ENCODE measurements at places on chromosomes 16 and 17.

GRCh38 chr17:59698143-59698542 is 9.1 kb downstream of the PTRH2 start:
- DNase-seq, result no peak

DNA sequence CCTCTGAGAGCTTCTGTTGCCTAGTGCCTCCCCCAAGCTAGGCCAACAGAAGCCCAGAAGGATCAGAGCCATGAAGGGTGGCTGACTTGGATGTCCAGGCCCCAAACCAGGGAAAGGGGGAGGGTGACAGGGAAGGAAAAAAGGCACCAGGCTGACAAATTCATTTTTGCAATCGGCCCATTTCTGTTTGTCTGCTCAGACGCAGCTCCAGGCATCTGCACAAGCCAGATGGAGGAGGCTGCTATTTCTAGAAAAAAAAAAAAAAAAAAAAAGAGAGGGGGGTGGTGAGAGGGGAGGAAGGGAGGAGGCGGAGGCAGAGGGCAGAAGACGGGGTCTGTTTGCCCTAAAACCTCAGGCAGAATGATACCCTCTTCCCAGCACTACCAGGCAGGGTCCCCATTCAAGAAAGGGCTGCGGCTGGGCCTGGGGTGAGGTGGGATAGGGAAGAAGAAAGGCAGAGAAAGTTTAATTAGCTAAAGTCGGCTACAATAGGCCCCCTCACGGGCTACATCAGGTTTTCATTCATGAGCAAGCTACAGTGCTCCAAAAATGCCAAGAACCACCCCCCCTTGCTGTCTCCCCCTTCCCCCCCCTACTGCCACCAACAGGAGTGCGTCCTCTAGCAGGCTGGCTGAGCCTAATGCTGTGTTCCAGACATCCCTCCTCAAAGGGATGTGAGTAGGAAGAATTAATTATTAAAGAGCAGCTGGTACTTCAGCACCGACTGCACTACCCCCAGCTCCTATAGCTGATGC is 2.4 kb downstream of the HDAC5 start:
- DNase-seq, result no peak

GRCh38 chr17:72575542-72576233 is 454.9 kb downstream of the SOX9 start:
- DNase-seq, result no peak

DNA sequence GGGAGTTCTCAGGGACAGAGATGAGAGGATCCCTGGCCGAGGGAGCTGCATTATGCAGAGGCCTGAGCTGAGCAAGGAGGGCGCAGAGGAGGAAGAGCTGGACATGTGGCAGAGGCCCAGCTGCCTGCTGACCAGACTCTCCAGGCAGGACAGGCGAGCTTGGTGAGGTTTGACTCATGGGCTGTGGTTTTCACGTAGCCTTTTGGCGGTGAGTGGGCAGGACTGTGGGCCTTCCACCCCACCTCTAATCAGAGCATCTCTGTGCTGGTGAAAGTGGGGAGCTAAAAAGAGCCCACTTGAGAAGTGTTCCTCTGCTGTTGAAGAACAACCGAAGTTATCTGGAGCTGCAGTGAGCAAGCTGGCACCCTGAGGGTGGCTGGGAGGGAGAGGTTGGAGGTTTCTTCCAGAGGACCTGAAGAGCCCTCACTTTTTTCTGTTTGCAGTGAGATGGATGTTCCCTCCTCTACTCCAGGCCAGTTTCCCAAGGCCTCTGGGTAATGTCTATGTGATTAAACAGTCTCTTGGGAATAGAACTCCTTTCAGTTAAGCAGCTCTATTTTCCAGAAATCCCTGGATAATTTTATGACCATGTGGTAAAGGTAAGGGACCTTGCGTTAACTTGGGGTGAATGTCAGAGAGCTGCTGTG is 11.9 kb downstream of the EPN2 start:
- no peak for DNase-seq

GRCh38 chr17:72705905-72706395 is 386.5 kb downstream of the SLC39A11 start:
- no peak for DNase-seq

DNA sequence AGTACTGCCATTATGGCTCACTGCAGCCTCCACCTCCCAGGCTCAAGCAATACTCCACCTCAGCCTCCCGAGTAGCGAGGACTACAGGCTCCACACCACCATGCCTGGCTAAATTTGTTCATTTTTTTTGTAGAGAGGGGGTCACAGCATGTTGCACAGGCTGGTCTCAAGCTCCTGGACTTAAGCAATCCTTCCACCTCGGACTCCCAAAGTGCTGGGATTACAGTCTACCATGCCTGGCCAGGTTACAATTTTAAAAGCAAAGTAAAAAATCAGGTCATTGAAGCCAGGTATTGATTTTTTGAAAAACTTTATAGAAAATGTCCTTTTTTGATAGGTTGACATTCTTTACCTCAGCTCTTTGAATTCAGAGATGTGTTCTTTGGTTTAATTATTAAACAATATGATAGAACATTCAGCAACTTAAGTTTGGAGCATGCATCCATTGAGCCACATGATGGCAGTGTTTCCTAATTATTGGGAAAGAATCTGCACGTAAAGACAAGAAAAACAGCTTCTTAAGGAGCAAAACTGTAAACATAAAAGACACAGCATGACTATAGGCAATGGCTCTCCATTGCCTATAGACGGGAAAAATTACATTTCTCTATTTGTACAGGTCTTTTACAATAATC is 1.7 kb upstream of the SLC16A11 start:
- DNase-seq, result peak; percentile 60

GRCh38 chr17:3963237-3964201 is 718 bp downstream of the ATP2A3 start:
- peak; percentile 58 for DNase-seq

- no peak for DNase-seq
Measured at GRCh38 chr17:40722241-40722640, 18.7 kb upstream of the KRT24 start.

DNA sequence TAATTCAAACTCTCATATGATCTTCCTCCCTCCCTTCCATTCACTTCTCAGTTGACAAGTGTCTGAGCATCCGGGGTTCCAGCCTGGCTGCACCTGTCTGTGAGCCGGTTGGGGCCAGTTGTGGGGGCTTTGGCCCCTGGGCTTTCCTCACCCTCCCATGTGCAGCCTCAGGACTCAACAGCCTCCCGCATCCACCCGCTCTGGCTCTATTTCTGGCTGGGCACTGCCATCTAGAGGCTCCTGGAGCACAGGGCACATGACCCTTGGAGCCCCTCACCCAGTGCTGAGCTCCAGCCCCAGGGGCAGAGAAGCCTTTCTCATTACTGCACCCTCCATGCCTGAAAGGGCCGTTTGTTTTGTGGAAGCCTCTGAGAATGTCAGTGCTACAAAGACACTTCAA is 43.3 kb downstream of the HAPSTR1 start:
- peak; percentile 57 for DNase-seq

DNA sequence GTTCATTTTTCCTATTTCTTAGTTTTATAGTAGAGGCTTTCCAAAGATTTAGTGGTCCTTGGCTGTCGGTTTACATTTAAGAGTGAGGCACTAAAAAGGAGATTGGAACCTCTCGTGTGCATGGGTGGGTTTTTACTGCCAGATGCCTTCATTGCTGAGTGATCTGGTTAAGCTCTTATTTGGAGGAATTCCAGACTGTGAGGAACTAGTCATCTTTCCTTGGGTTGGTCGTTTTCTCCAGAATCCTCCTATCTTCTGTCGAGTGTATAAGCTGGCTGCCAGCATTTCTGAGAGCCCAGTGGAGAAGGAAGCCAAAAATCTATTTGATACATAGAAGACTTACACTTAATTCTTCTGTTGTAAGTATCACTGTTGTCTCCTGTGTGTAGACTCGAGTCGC is 22.6 kb downstream of the IST1 start:
- no peak for DNase-seq

- no peak for DNase-seq
Measured at GRCh38 chr17:40134184-40134583, 6.2 kb upstream of the CASC3 start.

DNA sequence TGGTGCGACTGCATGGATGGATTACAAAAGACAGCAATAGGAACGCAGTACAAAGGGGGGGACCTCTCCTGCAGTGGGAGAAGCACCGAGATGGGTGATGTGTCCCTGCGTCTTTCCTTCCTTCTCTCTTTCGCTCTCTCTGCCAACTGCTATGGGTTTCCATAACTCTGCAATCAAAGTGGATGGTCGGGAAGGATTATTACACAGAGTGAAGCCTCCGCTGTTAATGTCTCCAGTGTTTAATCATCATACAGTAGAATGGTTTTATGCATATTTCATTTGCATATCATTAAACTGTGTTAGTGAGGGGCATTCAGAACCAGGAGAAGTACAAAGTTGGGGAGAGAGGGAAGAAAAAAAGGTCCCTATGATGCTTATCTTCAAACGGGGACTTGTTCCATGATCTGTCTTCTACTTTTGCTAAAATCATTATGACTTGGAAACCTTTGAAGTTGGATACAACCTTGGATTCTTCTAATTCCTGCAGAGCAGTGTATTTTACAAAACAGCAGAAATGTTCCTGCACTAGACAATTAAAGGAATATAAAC is 255.9 kb upstream of the PMFBP1 start:
- no peak for DNase-seq

GRCh38 chr17:78476973-78477372 is 98.5 kb downstream of the PGS1 start:
- no peak for DNase-seq

DNA sequence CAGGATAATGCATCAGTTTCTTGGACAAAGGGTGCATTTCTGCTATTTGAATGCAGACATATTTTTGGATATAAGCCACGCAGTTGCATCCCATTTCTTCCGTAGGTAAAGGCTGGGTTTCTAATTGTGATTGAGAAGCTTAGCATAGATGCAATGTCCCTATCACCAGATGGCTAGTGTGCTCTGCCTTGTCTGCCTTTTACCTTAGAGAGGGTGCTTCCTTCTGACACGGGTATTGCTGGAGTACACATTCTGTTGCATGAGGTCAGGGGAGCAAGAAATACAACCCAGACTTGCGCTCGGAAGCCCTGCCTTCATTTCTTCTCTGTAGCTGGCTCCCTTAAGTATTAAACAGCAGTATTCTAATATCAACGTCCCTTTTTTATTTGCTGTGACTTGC is 337.4 kb downstream of the WWOX start:
- no peak for DNase-seq

- no peak for DNase-seq
Measured at GRCh38 chr17:78675836-78676235, 98.6 kb upstream of the DNAH17 start.

- DNase-seq, result no peak
Measured at GRCh38 chr16:64469906-64470702, 651.8 kb downstream of the CDH11 start.

DNA sequence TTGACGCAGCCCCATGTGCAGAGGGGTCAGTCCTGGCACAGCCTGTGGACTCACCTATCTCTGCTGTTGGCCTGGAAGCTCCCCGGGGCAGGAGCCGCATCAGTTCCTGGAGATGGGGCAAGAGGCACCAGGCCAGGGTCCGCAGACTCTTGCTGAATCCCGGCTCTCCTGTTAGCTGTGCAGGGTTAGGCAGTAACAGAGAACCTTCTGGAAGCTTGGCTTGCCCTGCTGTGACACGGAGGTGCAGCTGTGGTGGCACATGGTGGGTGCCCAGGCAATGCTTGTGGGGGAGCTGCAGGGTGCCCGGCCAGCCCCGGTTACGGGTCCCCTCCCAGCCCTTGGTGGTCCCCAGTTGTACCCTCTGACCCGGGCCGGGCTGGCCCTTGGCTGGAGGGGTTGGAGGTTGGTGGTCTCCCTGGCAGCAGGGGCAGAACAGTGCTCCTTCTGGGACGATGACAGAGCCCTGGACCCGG is 26.0 kb upstream of the ZNF469 start:
- no peak for DNase-seq

DNA sequence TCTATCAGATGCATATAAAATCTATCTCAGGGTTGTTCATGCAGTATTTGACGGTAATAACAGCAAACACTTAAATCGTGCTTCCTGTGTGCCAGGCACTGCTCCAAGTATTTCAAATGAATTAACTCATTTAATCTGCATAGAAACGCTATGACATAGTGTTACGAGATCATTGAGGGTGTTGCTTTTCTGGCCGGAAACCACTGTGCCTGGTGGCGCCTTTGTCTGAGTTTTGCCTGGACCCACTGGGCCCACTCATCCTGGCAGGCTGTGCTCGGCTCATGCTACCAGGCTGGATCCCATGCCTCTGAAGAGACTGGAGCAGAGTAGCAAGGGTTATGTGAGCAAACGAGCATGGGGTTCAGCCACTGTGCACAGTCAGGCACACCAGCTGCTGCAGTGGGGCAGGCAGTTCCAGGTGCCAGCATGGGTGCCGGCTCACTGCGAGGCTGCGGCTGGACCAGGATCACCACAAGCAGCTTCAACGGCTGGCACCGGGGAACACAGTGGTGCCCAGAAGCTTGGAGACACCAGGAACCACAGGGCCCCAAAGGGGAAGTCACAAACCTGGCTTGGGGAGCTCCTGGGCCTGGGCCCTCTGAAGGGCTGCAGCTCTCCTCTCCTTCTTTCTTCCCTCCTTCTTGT is 45.9 kb upstream of the CLEC19A start:
- DNase-seq, result no peak

- no peak for DNase-seq
Measured at GRCh38 chr16:69724414-69724873, 1.9 kb downstream of the NQO1 start.

- no peak for DNase-seq
Measured at GRCh38 chr17:52648995-52649394, 490.5 kb upstream of the CA10 start.

- no peak for DNase-seq
Measured at GRCh38 chr16:69266334-69267063, 44.7 kb upstream of the VPS4A start.

- DNase-seq, result no peak
Measured at GRCh38 chr16:52367821-52368220, 179.1 kb downstream of the TOX3 start.

GRCh38 chr16:22007159-22007508 is 777 bp upstream of the MOSMO start:
- no peak for DNase-seq

DNA sequence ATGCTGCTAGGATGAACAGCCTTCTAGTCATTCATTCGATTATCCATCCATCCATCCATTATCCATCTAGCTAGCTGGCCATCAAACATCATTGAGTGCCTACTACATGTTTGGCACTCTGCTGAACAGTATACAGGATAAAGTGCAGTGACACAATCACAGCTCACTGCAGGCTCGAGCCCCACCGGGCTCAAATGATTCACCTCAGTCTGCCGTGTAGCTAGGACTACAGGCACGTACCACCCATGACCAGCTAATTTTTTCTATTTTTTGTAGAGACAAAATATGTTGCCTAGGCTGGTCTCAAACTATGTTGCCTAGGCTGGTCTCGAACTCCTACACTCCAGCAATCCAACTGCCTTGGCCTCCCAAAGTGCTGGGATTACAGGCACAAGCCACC is 50.0 kb downstream of the SSH2 start:
- DNase-seq, result no peak

DNA sequence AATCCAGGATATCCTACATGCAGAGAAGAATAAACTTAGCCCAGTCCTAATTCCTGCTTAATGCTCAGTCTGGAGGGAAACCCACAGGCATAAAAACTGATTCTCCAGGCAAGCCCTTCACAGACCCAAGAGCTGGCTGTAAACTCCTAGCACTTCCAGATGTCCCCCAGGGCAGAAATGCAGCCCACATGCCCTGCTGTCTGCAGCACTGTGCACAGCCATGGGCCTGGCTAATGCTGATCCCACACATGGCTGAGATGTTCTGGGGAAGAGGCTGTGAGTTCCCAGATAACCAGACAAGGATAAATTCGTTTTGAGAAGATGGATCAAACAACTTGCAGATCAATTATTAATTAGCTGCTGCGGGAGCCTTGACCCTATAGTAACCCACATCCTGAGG is 148.4 kb downstream of the AATF start:
- no peak for DNase-seq

- no peak for DNase-seq
Measured at GRCh38 chr17:4326608-4327007, 39.9 kb downstream of the UBE2G1 start.
